Kidney epithelial cell (primary cell): ENCODE measurements at places on chromosomes 6 and 20.

GRCh38 chr20:30168025-30168799 is 1089.3 kb upstream of the DEFB115 start:
- no peak for DNase-seq

GRCh38 chr6:1290086-1290485 is 21.8 kb upstream of the FOXQ1 start:
- no peak for DNase-seq

- DNase-seq: no peak
Measured at GRCh38 chr6:108013787-108014439, 55.9 kb upstream of the SEC63 start.

GRCh38 chr20:8646716-8647115 is 422.2 kb upstream of the PLCB4 start:
- peak; percentile 75 for DNase-seq

- DNase-seq: no peak
Measured at GRCh38 chr6:134828641-134829040, 121.3 kb downstream of the ALDH8A1 start.

DNA sequence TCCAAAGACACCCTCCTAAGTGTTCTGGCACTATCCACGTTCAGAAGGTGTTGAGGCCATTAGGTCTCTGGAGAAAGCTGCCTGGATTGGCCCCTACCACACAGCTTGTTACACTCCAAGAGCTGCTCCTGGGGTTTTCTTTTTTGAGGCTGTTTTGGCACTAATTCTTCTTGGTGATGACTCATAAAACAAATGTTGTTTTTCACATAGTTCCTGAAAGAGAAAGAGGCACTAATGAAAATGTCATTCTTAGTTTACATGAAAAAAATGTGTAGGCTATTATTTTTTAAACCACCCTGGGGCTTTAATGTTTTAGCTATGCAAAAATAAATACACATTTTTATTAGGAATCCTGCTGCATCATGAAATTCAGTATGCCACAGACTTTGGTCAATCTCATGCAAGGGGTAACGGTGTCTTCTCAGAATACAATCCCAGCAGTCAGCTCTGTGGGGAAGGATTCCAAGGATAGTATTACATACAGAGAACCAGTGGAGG is 38.1 kb downstream of the TBPL1 start:
- peak; percentile 23 for DNase-seq

- DNase-seq: no peak
Measured at GRCh38 chr6:55950071-55950814, 74.9 kb upstream of the BMP5 start.

DNA sequence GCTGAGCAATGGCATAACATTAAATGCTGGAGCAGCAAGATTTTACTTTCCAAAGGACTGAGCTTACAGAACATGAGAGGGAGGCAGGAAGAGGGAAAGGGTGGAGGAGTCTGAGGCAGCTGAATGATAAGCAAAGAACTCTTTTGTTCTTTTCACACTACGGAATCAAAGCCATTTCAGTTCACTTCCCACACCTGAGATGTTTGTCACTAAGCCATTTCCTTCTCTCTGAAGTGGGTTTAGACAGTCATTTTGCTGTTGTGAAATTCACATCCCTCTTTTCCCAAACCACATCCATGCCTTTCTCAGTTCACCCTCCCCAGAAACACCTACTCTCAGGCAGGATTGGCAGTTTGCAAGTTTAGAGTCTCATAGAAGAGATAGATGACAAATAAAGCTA is 267.9 kb downstream of the ADGRG6 start:
- DNase-seq: peak; percentile 21

DNA sequence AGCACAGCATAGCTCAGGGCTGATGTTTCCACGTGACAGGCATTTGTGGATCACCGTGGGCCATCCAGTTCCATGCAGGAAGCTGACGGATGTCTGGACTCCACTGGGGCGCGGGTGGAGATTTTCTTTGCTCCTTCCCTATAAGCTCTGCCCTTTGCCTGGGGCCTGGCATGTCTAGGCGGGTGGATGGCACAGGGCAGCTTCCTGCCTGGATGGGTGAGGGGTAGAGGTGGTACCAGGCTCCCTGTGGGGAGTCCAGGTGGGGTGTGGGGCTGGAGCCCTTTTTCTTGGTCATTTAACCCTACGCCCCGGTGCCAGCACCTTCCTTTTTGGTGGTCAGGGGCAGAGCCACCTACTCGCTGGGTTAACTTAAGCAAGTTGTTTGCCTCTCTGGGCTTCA is 10.4 kb downstream of the FAM110A start:
- no peak for DNase-seq

- no peak for DNase-seq
Measured at GRCh38 chr6:51725155-51725554, 362.3 kb downstream of the PKHD1 start.

- no peak for DNase-seq
Measured at GRCh38 chr6:36668591-36668990, 9.9 kb upstream of the CDKN1A start.

DNA sequence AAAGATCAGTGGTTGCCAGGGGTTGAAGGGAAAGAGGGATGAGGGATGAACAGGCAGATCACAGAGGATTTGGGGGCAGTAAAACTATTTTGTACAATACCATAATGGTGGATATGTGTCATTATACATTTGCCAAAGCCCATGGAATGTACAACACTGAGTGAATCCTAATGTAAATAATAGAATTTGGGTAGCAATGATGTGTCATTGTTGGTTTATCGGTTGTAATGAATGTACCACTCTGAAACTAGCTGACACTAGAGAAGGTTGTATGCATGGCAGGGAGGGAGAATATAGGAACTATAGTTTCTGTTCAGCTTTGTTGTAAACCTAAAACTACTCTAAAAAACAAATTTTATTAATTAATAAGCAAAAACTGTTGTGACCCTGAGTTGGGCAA is 17.8 kb upstream of the ASF1A start:
- no peak for DNase-seq

- DNase-seq: no peak
Measured at GRCh38 chr6:90411292-90411781, 114.7 kb upstream of the BACH2 start.

- DNase-seq: no peak
Measured at GRCh38 chr20:19047040-19047950, 165.1 kb upstream of the SLC24A3 start.

DNA sequence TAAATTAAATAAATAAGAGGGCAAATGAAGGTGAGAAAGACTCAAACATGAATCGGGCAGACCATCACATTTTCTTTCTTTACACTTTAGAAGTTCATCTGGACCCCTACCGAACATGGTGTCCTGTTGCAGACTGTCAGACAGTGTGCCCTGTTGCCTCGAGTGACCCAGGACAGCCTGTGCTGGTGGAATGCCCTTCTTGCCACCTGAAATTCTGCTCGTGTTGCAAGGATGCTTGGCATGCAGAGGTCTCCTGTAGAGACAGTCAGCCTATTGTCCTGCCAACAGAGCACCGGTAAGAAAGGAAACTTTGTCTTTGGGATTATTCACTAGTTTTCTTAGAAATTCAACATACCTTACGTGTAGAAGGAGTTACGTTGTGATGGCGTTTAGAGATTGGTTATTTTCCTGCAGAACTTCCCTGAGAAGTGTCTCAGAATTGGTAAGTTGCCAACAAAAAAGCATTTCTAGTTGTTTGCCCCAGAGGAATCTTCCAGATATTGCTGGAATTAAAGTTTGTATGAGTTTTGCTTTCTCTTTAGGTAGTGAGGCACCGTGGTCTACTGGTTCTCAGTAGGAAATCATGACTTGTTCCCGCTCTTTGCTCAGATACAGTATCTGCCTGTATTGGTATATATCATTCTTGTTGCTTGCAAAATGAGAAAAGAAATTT is 70.1 kb downstream of the RNF144B start:
- no peak for DNase-seq

- DNase-seq: no peak
Measured at GRCh38 chr6:105120570-105120969, 59.2 kb downstream of the POPDC3 start.

- DNase-seq: no peak
Measured at GRCh38 chr6:44127186-44128019, at the start of the genes MRPL14 and TMEM63B. Gene MRPL14, minus strand, starts transcription at chr6:44127452. Its CDS starts 10,841 bp downstream, at chr6:44116611. Gene TMEM63B, plus strand, starts transcription at chr6:44127554. Its CDS starts 7,031 bp downstream, at chr6:44134585.

DNA sequence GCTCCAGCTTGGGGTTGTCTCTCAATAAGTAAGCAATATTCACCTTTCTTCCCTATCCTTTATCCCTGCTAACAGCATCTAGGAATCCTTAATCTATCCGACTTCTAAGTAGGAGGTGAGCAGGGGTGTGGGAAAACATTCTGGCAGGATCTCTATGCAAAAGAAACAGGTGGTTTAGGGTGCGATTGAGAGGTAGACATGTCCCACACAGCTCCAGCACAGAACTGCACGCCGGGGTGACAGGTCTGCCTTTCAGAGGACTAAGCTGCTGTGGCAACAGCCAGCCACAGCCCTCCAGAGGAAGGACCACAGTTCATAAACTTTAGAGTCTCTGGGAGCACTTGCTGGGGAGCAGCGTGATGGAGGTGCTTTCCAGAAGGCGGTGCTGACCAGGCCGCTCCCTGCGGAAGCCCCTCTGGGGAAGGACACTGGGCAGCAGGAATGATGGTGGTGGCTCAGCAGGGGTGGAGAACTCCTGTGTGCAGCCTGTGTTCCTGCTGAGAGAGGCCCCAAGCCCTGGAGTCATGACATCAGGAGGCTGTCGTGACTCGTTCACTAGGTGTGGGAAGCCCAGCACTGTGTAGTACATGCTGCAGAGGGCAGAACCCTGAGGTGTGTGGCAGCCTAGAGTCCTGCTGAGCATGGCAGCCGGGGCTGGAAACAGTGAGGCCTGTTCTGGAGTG is 509.6 kb downstream of the PRKN start:
- no peak for DNase-seq

- no peak for DNase-seq
Measured at GRCh38 chr20:42118001-42118400, 499.8 kb upstream of the CHD6 start.

- DNase-seq: no peak
Measured at GRCh38 chr20:50575865-50576720, 65.9 kb downstream of the PTPN1 start.

DNA sequence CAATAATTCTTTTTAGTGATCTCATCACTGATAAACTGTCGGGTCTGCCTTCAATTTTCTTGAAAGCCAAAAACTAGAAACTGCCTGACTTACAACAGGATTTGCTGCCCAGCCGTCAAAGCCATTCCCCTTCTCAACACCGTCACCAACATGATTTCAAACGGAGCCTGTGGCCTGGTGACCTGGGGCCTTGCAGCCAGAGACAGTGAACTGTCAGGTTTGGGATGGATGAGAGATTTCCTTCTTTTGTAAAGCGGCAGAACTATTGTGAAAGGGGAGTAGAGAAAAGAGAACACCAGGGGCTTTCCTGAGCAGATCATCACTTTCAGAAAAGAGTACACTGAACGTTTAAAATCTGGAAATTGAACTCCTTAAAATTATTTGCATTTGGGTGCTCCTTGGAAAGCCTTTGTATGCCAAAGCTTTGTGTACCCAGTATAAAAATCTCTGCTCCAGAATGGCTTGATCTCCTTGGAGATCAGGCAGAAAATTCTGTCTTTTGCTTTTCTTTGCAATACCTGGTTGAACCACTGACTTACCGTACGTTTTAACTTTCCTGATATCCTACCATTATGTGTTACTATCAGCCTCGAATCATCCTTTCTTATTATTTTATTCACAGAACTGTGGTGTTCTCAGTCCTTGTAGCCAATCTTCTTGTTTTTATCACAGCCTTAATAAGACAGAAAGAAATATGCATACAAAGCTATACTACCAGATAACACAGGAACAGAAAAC is 125.2 kb downstream of the PACRG start:
- DNase-seq: no peak

DNA sequence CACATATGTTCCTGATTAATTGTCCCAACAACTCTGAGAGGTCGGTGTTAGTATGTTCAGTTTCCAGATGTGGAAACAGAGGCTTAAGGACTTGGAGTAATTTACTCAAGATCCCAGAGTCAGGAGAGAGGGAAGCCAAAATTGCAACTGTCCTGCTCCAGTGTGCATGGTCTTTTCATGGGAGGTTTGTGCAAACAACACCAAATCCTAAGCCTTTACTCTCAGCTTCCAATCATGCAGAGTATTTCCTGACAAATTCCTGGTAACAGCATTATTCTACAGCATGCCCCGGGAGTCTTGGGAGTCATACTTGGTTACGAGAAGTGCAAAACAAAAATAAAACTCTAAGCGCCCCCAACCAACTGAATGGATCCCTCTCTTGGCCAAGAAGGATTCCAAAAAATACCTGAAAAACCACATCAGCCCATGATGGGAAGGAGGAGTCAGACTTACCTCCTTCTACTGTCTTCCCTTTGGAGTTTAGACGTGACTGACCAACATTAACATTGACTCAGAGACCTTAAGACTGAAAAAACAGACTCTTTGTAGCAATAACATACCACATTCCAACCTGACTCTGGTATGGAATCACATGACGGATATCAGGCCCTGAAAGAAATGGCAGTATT is 30.8 kb upstream of the PPP1R3G start:
- no peak for DNase-seq

DNA sequence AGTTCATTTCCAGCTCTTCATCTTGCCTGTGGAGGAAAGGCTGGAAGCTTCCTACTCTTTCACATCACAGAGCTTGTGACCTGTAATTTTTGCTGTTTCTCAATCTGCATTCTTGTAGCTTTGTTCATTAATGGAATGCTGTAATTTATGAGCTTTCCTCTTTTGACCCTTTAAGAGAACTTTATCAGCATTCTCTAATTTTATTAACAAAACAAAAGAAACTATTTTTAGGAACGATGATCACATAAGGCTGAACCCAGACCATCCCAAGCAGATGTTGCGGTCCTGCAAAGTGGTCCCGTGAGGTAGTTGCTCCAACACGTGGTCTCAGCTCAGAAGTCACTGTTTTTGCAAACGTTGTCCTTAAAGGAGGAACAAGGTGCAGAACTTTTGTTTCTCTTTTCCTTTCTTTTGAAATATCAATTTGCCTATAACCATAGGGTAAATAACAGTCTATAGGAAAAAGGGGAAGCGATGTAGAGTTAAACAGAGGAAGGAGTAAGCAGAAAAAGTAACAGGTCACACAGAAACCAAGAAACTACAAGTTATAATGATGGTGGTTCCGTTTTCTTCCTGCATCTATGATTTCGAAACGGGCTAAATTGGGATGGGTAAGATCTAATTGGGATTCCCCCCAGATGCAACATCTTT is 121.3 kb upstream of the PHACTR1 start:
- peak; percentile 52 for DNase-seq

GRCh38 chr20:49132995-49133478 is 55.1 kb downstream of the STAU1 start:
- DNase-seq: peak; percentile 28

GRCh38 chr6:57068061-57068460 is 21.6 kb downstream of the KIAA1586 start:
- no peak for DNase-seq

- DNase-seq: peak; percentile 44
Measured at GRCh38 chr6:100269189-100269588, 195.5 kb downstream of the SIM1 start.

DNA sequence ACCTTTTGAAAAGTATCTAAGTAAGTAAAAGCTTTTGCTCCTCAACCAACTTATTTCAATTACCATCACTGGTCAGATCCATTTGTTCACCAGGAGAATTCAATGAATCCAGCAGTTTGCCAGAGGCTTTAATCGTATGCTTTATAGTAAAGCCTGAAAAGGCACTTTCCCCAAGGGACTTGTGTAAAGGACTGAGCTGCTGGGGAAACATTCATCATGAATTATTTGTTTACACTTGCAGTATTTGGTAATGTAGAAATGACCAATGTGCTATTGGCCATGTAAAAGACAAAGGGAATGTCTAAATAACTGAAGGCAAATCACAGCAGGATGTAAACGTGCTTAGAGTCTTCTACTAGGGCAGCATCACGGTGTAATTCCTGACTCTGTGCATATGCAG is 471.4 kb downstream of the ADGRB3 start:
- no peak for DNase-seq
